LoVo (cell line): ENCODE measurements at places on chromosomes 4 and X.

DNA sequence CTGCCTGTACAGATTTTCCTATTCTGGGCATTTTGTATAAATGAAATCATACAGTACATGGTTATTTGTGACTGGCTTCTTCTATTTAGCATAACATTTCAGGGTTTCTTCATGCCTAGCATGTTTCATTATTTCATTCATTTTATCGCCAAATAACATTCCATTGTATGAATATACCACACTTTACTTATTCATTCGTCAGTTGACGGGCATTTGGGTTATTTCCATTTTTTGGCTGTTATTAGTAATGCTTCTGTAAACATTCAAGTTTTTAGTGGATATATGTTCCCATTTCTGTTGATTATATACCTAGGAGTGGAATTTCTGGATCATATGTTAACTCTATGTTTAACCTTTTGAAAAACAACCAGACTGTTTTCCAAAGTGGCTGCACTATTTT, 47.5 kb downstream of the INTS12 start:
- no peak for DNase-seq

DNA sequence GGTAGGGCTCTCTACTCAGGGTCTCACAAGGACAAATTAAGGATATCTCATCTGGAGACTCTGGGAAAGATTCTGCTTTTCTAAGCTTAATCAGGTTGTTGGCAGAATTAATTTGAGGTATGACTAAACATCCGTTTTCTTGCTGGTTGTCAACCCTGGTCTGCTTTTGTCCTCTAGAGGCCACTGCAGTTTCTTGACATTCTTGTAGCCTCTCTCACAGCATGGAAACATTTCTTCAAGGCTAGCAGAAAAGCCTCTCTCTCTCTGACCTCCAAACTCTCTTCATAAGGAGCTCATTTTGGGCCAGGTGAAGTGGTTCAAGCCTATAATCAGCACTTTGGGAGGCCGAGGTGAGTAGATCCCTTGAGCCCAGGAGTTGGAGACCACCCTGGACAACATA, 749.5 kb upstream of the PCDH7 start:
- no peak for DNase-seq

DNA sequence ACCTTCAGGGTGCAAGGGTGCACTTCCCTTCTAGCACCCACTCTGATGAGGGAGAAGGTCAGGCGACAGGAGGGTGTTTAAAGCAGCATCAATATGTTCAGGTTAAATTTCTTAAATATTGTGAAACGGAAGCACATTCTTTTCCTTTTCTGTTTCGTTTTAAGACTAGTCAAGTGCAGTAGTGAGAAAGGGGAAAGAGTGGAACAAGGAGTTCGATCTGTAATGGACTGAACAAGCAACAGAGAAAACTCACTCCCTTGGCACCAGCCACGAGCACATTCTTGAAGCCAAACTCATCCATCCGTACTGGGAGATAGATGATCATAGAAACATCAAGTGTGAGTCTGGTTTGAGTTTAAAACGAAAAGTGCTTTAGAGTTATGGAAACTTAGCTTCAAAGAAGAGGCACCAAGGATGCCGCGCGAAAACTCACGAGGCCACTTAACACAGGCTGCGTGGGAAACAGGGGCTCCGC, 815 bp downstream of the FAM53A start:
- no peak for DNase-seq

DNA sequence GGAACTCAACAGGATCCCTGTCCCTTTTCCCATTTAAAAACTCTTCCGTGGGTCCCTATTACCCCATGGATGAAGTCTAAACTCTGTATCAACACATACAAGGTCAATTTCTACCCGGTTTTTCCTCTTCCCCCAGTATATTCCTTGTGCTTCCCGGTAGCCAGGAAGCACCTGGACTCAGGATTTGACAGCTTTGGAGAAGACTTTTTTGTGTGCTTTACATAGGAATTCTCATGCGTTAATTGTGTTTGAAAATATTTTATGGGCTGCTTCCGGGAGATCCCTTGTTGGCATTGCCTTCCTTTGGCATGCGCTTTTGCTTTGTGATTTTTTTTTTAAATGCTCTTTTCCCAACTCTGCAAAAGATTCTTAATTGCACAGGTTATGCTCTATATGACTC, 7.2 kb downstream of the SMS start:
- DNase-seq, result no peak

DNA sequence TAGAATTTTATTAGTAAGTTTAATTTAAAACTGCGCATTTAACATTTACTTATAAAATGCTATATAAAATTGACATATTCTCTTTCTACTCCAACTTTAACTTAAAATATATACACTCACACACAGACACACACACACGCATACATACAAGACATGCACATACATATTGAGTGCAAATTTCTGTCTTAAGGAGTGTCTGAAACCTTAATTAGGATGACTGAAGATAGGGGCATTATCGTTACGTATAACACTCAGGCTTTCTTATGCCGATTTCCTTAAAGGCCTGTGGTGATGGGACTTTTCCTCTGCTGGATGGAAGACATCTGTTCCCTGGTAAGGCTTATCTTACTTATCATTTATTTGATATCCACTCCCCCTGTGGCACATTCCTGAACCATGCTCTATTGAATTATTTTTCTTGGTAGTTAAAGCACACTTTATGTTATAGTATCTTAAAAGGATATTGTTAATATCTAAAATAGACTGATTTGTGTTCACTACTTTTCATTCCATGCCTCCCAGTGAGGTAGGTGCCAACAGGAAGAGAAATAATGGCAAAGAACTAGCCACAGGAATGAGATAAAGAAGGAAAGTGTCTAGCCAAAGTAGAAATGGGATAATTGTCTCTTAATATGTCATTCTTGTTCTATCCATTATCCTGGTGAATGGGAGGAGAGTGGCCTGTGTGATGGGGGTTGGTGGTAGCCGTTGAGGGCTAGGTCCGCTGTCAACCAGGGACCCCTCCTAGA, 92.9 kb upstream of the GPRIN3 start:
- DNase-seq, result no peak

GRCh38 chr4:85369703-85370380, 105.1 kb upstream of the ARHGAP24 start:
- no peak for DNase-seq

DNA sequence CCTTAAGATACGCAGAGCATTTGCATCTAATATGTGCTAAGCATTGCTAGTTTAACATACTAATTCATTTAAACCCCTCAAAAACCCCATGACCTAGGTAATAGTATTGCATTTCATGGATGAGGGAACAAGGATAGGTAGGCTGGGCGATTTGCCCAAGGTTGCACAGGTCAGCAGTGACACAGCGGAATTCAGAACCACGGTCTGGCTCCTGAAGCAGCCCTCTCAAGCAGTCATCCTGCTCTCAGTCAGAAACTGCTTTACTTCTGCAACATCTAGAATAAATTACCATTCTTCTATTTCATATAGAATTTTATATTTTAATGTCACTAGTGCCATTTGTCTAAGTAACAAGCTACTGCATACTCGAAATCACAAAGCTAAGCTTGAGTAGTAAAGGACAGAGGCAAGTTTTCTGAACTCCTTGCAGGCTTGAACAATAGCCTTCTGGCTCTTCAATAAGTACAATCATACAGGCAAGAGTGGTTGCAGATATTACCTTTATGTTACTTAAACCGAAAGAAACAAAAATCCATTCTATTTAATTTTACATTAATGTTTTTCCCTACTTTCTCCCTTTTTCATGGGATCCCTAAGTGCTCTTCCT, 555 bp upstream of the SPP1 start:
- DNase-seq, result no peak

GRCh38 chr4:107619066-107619465, 101.0 kb downstream of the PAPSS1 start:
- peak; percentile 19 for DNase-seq

GRCh38 chrX:45070116-45071007, 130.3 kb downstream of the DIPK2B start:
- DNase-seq, result no peak

DNA sequence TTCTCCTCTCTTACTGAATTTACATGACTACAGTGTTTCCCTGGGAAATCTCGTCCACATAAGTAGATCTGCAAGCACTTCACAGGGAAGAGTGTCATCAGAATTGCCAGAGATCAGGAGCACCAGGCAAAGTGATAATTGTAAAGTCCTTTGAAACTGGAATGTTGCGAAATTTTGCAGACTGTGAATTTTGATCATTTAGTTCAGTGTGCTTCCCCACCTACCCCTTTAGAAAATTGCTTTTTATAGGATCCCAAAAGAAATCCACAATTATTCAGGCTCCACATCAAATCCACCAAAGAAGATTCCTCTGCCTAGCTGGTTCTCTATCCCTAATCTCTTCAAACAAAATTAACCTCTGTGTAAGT, 10.2 kb downstream of the PTCHD1 start:
- DNase-seq, result no peak

DNA sequence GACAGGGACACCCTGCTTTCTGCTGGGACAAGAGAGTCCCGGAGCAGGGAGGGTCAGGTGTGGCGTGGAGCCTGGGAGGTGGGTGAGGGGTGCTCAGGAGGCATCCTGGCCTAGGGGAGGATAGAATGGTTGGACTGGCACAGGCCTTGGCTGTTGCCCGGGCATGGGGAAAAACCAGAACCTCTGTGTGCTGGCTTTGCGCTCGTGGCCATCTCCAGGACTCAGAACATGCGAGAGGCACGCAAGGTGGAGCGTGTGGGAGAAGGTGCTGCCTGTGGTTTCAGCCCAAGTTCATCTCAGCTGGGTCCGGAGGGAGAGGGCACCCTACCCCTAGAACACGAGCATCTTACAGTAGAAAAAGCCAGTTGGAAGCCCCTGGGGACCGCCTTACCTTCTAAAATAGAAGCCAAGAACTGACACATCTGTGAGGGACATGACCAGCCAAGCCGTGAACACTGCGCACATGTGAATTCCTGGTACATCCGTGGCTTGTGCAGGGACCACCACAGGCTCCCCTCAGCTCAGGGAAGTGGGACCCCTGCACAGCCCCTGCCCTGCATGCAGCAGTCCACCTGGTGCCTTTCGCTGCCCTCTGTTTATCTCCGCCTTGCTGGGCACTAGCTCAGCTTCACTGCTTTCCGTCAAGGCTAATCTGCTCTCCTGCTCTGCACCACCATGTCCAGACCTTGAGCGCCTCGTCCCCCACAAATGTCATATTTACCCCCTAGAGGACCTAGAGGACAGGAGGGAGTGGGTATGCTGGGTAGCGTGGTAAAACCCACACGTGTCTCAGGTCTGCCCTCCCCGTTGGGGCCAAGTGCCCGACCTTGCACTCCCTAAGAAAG, 13.5 kb downstream of the MSANTD1 start:
- DNase-seq, result no peak

DNA sequence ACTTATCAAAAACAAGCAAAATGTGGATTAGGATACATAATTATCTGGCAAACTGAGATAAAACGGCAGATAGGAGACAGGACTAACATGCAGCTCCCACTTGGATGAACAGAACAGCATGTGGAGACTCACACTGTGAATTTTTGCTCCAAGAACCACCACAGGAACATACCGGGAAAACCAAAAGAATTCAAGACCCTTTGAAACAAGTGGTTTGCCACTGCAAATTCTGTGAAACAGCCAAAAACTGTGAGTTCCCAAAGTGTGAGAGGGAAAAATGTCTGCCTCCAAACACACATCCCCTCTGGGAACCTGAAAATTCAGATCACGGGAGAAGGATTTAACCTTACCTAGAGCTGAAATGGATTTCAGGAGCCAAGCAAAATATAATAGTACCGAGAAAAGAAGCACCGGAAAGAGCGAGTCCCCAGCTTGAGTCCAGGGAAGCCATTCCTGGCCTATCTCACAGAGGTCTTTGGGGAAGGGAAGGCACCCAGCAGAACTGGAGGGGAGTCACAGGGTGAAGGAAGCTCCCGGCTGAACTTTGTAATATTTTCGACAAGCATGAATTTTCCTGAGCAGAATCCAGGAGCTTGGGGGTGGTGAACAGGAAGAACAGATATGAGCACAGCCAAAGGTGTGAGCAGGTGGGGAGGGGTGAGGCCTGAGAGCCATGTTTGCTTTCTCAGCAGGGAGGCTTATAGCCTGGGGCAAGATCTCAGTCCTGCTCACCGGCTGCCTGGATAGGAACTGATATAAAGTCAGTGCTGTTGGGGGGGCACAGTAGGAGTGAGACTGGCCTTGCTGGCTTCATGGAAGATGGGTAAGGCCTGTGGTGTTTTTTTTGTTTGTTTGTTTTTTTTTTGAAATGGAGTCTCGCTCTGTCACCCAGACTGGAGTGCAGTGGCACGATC, 23.9 kb downstream of the MANBA start:
- peak; percentile 87 for DNase-seq

DNA sequence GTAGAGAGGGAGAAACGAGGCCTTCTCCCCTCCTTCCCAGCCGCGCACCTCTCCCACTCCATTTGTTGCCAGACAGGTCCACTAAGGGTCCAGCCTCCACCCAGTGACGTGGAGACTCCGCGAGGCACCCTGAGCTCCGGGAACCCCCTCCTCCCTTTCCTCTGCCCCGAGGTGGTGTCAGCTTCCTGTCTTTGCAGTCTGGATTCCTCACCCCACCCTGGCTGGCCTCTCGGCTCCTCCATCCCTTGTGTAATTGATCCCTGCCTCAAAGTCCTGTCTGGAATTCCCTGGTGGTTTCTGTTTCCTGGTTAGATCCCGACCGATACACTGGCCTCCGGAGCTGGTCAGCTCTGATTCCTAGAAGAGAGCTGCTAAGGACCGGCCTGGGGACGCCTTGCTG, 105.9 kb upstream of the SCOC start:
- no peak for DNase-seq

GRCh38 chr4:133720001-133720400, 481.6 kb downstream of the PABPC4L start:
- no peak for DNase-seq

DNA sequence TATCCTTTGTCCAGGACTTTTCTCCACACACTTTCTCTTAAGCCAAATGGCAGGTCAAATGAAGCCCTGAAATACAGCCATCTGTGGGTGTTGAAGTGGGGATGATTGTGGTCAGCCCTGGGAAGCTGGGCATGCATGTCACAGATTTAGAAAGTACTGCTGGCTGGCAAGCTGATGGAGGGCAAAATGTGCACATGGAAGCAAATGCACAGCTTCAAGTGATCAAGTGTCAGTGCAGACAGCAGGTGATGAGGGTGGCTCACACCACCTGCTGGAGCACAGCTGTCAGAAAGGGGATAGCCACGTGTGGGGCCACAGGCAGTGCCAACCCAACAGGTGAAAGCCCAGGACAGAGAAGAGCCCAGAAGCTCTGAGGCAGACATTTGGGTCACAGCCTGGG, 40.3 kb upstream of the ATXN3L start:
- DNase-seq, result no peak

- DNase-seq, result no peak
These were observed 20.4 kb downstream of the BMP2K start for GRCh38 chr4:78796526-78796925.

DNA sequence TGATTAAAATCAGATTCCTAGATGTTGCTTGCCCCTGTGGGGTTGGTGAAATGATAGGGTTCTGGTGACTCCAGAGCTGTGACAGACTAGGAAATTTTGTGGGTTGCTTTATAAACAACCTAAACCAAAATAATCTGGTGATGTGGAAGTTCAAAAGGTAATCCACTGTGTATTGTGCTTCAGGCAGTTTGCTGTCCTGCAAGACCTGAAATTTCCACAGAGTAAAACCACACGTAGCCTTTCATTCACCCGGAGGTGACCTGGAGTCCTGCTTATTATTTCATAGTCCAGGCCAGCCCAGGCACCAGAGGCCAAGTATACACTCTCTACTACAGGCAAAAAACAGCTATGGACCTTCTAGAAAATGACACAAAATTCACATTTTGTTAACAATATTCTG, 114.6 kb upstream of the CBR4 start:
- no peak for DNase-seq

GRCh38 chr4:122958505-122958904, 36.1 kb upstream of the NUDT6 start:
- DNase-seq, result no peak

GRCh38 chr4:128979934-128980333, 113.4 kb downstream of the SCLT1 start:
- DNase-seq, result no peak
